ENCODE measurements at places on chromosomes 16 and 17.

- DNase-seq, result no peak
Observed at GRCh38 chr16:13923703-13924298, 3.8 kb downstream of the ERCC4 start.

DNA sequence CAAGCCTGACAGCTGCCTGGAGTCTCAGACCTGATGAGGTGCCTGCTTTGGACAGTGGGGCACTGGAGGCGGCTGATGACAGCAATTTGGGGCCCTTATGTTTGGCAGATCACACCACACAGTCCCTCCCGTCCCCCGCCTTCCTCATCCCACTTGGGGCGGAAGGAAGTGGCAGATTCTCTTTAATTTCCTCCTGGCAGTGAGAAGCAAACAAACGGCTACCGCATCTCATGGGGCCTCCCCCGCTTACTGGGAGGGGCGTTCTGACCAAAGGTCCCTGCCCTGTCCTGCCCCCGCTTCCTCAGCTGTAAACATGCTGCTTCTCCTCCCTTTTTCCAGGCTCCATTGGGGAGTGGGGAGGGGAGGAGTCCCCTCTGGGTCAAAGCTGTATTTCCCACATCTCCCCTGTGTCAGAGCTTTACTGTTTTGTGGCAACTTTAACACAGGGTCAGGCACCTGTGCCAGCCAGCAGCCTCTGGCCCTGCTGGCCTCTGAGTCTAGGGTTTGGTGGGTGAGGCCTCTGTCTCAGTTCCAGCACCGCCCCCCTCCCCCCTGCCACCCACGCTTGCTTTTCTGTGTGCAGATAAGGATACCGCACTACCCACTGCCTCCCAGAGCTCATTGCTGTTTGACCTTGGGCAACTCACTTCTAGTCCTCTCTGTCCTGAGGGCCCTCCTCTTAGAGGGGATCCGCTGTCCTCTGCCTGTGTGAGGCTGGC lies 5.4 kb upstream of the NFATC3 start:
- DNase-seq, result peak; percentile 60

- no peak for DNase-seq
Observed at GRCh38 chr17:17815436-17816200, 21.2 kb downstream of the SREBF1 start.

GRCh38 chr17:78316867-78317789 lies 42.7 kb downstream of the SOCS3 start:
- DNase-seq, result no peak

- no peak for DNase-seq
Observed at GRCh38 chr17:63984236-63984635, 11.5 kb upstream of the SCN4A start.

GRCh38 chr16:13269905-13270528 lies 368.6 kb downstream of the SHISA9 start:
- no peak for DNase-seq

- DNase-seq, result no peak
Observed at GRCh38 chr16:67254801-67255552, 6.2 kb downstream of the SLC9A5 start.

DNA sequence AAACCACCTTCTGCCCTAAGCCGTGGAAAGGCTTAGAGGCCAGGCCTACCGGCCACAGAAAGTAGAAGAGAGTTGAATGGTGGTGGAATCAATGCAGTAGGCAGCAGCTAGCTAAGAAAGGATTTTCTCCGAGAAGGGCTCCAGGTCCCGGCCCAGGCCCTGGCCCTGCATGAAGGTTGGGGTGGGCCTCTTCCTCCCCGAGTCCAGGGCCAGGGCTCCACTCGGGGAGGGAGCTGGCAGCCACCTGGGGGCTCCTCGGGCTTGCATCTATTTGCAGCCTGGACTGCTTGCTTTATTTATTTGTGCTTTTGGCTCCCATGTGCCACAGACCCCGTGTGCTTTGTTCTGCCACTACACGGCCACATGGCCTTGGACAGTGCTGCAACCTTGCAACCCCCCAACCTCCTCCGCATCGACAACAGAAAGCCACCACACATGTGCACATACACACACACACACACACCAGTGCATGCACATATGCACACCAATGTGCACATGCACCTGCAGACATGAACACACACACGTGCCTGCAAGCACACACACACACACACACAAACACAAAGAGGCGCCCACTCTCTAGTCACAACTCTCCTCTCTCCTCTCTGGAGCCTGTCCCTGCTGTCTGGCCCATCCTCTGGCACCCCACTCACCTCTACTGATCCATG lies 96.4 kb upstream of the TNRC6C start:
- DNase-seq, result no peak

GRCh38 chr16:53826658-53827057 lies 122.7 kb downstream of the FTO start:
- no peak for DNase-seq

- DNase-seq, result no peak
Observed at GRCh38 chr17:82536512-82537201, 17.1 kb downstream of the FOXK2 start.

- DNase-seq, result no peak
Observed at GRCh38 chr16:84243732-84244131, 3.9 kb upstream of the KCNG4 start.

GRCh38 chr16:48574766-48575165 lies 35.2 kb downstream of the N4BP1 start:
- DNase-seq, result no peak

GRCh38 chr17:57085448-57086068 lies 512 bp downstream of the AKAP1 start:
- DNase-seq, result peak; percentile 51

DNA sequence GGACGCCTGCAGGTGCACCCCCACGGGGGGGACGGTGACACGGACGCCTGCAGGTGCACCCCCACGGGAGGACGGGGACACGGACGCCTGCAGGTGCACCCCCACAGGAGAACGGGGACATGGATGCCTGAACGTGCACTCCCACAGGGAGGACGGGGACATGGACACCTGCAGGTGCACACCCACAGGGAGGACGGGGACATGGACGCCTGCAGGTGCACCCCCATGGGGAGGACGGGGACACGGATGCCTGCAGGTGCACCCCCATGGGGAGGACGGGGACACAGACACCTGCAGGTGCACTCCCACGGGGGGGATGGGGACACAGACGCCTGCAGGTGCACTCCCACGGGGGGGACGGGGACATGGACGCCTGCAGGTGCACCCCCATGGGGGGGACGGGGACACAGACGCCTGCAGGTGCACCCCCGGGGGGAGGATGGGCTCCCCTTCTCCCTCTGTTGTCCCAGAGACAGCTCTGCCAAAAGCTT lies 114.5 kb upstream of the METRNL start:
- no peak for DNase-seq

DNA sequence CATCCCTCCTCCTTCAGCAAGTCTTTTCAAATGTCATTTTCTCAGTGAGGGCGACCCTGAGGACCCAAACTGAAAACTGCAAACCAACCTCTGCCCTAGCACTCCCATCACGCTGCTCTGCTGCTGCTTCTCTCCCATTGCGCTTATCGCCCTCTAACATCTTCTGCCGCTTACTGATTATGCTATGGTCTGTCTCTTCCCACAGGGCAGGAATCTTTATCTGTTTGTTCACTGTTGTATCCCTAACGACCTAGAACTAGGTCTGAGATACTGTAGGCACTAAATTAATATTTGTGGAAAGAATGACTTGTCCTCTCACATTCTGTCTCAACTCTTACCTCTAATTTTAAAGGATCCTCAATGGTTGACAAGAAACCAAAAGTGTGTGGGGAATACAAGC lies 12.5 kb downstream of the ZSCAN32 start:
- DNase-seq, result no peak

DNA sequence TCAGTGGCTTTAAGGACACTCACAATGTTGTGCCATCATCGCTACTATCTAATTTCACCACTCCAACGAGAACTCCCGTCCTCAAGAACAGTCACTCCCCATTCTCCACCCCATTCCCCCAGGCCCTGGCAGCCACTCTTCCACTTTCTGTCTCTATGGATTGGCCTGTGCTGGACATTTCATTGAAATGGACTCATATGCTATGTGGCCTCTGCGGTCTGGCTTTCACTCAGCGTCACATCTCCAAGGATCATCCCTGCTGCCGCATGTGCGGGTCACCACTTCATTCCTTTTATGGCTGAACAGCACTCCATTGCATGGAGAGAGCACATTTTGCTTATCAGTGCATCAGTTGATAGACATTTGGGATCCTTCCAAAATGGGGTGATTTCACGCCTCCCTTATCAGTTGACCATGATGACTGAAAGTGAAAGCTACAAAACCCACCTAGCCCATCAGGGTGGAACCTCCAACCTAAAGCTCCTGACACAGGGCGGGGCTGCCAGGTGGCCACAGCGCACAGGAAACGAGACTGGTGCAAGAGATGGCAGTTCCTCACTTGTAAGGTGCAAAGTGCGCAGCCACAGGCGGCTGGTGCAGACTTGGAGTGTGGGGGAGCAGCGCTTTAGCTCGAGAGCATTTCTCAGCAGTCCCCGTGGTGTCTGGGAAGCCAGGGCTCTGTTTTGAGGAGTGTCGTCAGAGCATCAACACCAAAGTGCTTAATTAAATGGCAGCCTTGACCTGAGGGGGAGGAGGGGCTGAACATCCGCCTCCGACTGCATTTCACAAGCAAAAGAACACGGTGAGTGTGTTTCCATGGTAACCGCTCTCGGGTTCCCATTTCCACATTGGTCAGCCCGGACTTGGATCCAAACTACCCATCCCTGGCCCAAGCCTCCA lies 23.8 kb downstream of the COTL1 start:
- peak; percentile 44 for DNase-seq

DNA sequence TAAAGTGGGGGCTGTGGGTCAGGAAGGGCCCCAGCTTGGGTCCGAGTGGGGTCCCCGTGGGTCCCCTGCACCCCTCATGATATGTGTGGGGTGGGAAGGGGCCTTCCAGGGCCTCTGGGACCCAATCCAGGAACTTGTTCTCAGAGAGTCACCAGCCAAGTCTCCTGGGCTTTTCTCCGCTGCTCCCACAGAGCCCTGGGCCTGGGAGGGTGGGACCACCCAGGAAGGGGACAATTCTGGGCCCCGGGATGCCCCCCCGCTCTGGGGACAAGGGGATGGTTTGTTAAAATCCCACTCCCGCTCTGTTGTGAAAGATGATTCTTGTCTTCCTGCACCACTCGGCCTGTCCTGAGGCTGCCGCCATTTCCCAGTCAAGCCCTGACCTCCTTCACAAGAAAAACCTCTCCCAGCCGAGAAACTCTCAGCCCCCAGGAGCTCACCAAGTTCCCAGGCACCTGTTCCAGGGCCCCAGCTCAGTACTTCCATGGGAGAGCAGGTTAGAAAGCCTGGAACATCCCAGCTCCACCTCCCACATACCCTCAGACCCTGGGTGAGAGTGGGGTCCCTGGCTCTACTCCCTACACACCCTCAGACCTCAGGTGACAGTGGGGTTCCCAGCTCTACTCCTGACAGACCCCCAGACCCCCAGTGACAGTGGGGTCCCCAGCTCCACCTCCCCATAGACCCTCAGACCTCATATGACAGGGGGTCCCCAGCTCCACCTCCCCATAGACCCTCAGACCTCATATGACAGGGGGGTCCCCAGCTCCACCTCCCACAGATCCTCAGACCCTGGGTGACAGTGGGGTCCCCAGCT lies 75.1 kb downstream of the METRNL start:
- no peak for DNase-seq

DNA sequence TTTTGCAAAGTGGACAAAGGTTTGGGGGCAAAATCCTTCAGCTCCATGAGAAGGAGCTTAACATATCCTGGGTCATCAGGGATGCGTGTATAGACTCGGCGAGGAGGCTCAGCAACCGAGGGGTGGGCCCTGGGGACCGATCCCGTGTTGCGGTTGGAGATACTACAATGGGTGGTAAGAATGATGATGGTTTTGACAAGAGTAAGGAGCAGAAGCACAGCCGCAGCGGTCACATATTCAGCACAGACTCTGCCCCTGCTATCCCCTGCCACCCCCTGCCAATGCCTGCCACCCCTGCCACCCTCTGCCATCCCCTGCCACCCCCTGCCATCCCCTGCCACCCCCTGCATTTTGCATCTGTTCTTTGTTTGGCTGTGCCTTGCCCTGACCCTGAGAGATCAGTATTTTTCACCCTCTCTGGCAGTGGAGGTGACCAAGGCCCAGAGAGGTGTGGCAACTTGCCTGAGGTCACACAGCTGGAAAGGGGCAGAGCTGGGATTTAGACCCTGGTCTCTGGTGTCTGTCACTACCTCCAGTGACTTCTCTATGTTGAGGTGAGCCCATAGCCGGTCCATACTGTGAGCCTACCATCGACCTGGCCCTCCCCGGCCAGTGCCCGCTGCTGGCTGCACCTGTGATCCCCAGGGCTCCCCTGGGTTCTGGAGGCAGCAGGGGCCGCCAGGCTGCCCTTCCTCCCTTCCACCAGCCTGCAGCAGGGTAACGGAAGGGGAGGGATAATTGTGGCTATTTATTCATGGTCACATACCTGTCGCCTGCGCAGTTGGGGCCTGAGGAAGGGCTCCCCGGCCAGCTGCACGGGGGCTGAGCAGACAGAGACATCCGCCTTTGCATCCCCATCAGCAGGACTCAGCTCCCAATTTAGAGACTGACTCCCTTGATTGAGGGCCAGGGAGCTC lies 74.9 kb upstream of the CBX4 start:
- no peak for DNase-seq

DNA sequence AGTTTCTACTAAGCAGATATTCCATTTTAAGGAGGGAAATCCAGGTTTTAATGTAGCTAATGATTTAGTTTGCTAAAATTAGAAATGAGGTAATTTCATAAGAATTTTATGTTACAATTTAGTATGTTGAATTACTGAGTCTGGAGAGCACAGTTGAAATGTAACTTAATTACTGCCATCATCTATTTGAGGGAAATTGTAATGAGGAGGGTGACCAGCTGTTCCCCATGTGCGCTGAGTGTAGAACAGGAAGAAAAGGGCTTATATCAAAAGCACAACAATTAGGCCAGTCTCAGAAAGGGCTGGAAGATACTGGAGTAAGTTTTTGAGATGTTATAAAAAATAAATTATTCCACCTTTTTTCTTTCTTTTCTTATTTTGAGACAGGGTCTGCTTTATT lies 735.1 kb upstream of the GOT2 start:
- DNase-seq, result no peak

DNA sequence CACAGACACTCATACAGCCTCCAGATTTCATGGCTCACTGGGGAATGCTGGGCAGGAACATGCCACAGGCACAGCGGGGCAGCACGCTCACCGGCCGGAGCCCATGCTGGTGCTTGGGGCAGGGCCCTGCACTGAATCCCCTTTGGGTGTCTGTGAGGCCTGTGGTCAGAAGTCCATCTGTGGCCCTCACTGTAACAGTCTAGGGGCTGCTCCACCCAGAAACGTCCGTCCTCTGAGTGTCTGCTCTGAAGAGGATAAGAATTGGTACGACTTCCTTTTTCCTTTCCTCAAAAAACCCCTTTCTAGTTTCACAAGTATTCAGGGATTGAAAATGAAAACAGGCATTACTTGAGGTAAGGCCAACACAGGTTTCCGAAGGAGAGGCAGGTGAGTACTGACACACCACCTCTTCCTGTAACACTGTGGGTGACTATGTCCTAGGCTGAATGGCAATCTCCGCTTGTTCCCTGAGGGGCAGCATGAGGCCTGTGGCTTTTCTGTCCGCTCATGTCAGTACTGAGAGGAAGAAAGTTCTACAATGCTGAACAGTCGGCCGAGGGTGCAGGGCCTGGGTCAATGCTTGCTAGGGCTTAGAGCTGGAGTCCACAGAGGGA lies 42.5 kb downstream of the TMEM11 start:
- DNase-seq, result no peak

GRCh38 chr16:14672403-14672971 lies 21.6 kb downstream of the PLA2G10 start:
- no peak for DNase-seq

- DNase-seq, result no peak
Observed at GRCh38 chr17:28623696-28624095, 9.7 kb upstream of the RSKR start.

- DNase-seq, result no peak
Observed at GRCh38 chr16:49924078-49924477, 68.2 kb upstream of the ZNF423 start.

- DNase-seq, result no peak
Observed at GRCh38 chr17:14886200-14886739, 378.9 kb downstream of the PMP22 start.
